ENCODE measurements at places on chromosomes 7 and 10.

DNA sequence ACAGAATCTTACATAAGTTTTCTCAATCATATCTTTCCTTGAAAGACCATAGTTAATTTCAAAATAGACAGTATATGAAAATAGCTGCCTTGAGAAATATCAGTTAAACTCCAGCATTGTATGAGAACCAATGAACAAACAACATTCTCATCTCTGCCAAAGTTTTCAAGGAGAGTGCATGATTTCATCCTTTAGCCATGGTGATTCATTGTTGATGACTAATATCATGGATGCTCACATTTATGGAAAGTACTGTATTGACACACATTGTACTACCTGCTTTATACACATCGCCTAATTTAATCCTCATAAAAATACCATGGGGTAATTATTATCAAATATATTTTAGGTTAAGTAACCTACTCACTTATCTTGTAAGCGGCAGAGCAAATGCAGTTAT is 250.3 kb downstream of the CNTNAP2 start:
- DNase-seq: no peak

- no peak for DNase-seq
Measured at GRCh38 chr10:49220031-49220430, 31.8 kb upstream of the TMEM273 start.

- DNase-seq: no peak
Measured at GRCh38 chr10:119807960-119808697, 64.5 kb downstream of the MCMBP start.

DNA sequence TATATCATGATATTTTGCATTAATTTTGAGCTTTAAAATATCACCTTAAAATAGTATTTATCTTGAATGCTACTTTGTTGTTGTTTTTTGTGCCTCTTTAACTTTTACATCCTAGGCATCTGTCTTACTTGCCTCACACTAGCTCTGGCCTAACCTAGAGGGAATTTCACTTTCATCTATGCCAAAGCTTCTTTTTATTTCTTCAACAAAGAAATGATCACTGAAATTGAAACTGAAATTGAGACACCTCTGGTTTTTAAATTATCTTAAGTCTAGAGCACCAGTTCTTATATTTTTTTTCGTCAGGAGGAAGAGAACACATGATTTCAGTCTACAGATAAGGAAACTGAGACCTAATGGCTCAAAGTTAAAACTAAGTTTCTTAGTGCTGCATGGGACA is 3.5 kb upstream of the SCIN start:
- no peak for DNase-seq

Data from effector CD4-positive, alpha-beta T cell (primary cell).